ENCODE measurements at places on chromosomes 2 and 18.

DNA sequence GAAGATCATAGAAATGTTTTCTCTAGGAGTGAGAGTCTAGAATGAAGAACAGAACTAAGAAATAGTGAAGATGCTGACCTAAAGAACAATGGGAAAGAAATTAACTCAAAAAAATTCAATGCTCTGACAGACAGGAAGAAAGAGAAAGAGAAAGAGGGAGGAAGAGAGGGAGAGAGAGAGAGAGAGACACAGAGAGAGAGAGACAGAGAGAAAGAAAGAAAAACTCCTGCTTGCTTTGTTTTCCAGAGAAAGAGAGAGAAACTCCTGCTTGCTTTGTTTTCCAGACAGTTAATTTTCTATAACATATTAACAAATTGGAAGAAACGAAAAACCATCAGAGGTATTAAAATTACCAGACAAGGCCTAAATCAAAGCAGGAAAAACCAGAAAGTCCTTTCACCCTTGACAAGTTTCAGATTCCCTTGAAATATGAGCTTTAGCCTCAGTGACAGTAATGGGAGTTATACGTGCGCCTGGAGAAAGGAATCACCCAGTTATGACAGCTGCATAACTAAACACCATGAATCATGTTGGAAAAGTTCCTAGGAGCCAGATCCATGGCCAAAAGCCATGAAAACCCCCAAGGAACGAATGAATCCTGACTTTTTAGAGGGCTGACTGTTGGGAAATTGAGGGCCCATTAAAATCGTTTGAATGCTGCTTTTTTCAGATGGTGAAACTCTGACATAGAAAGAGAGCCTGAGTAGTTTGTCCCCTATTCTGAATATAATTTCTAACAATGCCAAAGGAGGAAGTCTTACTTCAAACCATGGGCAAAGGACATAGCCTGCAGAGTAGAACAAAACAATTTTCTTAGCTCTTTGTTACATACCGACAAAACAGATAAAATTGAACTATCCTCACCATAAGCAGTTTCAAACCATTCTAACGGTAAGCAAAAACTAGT, 228.6 kb upstream of the CHST9 start:
- peak; percentile 68 for DNase-seq

DNA sequence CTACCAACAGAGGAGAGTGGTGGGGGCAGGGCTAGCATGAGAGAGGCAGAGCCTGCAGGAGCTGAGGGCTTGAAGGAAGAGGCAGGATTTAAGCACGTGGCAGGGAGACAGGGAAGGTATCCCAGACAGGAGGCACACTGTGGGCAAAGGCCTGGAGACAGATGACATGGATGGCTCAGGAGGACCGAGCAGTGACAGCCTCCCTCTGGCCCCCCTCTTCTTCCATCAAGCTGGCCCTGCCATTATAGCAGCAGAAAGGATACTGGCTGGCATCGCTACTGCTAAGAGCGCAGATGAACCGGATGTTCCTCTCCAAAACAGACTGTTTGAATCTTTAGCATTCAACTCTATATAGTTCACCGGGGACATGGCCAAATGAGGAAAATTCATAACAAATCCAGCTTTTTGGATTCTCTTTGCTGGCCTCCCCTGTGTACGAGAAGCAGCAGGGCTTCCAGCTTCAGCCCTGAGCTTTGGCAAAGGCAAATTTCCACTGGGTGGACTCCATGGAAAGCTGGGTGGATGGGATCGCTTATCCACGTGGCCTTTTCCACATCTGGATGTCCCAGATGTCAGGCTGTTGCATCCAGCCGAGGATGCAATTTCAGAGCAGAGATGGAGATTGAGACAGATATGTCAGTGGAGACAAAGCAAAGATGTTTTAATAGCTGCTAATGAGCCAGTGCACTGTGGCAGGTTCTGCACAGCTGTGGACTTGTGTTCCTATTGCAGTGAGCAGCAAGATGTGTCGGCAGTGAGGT, 36.2 kb downstream of the CAPN13 start:
- DNase-seq = no peak

DNA sequence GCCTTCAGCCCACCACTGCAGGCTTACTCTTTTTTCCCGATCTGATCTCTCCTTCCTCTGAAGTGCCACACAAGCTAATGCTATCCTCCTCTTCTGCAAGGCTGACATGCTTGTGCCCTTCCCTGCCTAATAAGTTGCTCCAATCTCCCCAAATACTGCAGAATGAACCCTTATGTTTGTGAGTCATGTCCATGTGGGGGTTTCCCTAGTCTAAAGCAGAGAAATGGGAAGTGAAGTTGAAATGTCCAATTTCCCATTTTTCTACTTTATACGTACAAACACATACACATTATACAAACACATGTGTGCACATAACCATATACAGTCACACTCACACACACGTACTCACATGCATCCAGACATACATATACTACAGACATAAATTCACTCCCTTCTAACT, 288.1 kb upstream of the CELF4 start:
- no peak for DNase-seq

DNA sequence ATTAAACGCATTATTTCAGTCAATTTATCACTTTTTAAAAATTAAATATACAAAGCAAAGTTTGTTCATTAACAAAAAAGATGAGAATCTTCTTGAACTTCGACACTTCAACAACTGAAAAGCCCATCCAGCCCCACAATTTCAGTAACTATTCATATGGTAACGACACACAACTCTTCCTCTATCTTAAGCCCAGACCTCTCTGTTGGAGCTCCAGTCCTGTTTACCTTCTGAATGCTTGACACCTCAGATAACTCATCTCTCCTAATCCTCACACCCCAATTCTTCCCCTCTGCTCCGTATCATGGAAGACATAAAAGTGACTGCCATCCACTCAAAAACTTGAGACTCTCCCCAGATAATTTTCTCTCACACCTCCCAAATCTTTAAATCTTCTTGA, 12.6 kb downstream of the USP37 start:
- DNase-seq = no peak

DNA sequence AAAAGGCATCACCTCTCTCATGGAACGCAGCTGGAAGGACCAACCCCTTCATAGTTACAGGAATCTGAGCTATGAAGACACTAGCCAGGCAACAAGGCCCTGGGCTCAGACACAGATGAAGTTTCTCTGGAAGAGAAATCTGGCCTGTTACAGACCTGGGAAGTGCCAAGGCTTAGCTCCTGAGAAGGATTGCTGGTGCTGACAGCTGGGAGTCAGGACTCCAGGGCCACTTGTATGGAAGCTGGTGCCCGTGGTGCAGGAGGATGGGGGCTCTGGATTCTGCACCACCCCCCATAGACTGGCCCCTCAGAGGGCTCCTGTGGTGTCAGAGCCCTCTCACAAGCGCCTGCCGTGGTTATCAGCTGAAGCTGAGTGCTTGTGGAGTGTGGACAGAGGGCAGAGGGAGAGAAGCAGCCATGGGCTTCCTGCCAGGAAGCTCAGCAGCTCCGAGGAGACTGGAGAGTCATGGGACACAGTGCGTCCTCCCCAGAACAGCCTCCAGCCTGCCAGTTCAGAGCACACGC, 87.3 kb upstream of the LCLAT1 start:
- peak; percentile 14 for DNase-seq
